ENCODE measurements at places on chromosomes 7 and 10. TPM values are rescaled to one million over a fixed set of nuclear protein-coding genes. Genes with fewer than 3 reads are reported as not detected.

GIMAP7 gene
- total RNA-seq: 72.0 TPM

DNA sequence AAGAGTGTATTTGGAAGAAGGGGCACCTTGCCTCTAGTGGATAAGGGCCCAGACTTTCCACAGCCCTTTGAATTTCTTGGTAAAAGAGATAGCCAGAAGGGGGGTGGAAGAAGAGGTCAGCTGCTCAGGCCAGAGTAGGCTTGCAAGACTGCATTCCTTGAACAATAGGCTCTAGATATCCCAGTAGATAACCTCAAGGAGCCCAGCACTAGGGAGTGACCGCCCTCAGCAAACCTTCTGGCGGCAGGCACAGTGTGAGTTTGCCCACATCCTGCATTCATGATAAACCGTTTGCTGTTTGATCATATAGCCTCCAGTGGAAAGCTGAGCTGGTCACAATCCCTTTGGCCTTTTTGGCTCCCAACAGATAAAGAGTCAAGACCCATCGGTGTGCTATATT lies 70.5 kb downstream of the NPY start:
- DNase-seq: no peak

GPR15LG gene
- not detected for total RNA-seq

- DNase-seq: no peak
These were observed 4.9 kb upstream of the PTPRN2 start for GRCh38 chr7:158592541-158592940.

TDRD1 gene
- total RNA-seq: not detected

DNA sequence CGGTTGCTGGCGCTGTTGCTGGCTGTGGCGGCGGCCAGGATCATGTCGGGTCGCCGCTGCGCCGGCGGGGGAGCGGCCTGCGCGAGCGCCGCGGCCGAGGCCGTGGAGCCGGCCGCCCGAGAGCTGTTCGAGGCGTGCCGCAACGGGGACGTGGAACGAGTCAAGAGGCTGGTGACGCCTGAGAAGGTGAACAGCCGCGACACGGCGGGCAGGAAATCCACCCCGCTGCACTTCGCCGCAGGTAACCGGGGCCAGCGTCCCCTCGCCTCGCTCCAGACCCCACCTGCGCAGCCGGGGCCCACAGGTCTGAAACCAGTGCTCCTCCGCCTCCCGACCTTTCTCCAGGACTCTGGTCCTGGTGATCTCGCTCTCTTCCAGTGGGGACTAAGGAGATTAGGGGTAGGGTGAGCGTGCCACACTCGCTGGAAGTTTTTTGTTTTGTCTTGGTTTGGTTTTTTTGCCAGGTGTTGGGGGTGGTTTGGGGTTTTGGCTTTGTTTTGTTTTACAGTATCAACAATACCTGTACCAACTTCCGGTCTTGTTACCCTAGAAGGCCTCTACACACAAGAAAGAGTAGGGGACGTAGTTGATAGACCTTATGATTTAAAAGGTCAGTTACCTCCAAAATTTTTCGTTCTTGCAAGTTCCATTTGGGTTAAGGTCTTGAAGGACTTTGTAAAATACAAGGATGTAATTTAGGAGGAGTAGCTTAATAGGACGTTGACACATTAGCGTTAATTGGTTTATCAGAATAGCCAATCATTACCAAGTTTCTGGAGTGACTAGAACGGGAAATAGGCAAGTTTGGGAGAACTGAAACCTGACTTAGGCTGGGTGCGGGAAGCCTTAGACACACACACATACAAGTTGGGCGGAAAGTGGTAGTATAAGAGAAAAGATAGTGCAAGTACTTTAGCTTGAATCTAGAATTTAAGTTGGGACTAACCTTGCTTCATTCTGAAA lies 704 bp downstream of the TNKS2 start:
- no peak for DNase-seq

JAKMIP3 gene
- 0.07 TPM for total RNA-seq

DNA sequence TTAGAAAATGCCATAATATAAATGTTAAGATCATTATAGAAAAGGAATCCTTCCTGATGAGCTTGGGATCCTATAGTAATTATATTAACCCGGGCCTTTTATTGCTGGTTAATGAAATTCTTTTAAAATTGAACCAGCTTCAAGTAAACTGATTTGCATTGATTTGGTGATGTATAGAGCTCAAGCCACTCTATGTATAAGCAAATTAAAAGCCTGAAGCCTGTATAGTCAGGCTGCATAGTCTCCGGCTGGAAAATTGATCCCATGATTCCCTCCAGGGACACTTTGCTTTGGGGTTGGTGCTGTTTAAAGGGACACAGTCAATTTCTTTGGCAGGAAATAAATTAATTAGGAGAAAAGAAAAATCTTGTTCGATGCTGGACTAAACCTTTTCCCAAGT lies 199.1 kb downstream of the HERPUD2 start:
- DNase-seq: no peak

DNA sequence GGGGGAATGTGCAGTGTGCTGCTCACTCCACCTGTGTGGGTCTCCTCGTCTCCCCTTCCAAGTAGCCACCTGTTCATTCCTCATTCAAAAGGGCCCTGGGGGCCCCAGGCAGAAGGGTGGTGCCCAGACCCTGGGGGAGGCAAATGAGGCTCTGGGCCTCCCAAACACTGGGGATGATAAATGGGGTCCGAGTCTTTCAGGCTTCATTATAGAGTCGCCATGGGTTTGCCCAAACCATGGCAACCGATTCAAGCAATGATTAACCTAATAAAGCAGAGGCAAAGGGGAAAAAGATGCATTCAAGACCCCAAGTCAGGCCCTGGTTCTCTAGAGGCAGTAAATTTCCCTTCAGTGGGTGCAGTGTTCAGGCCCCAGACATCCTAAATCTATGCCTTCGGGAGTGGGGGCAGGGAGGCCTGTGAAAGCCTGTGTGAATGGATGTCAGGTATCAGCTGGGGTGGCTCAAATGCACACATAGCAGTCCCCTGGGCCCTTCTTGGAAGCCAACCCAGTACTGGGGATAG lies 10.4 kb downstream of the NEUROG3 start:
- DNase-seq: no peak

DNA sequence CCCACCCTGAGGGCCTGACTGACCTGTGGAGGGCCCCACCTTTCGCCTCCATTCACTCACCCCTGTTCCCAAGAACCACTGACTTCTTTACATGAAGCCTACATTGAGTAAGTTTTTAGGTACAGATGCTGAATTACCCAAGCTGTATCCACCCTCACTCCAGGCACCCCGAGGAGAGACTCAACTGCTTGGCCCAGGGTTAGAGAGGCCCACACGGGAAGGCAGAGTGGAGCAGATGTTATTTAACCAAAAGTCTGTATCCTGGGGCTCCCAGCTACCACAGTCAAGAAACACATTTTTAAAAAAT lies 213.1 kb upstream of the FRMD4A start:
- no peak for DNase-seq

- DNase-seq: no peak
These were observed 15.9 kb upstream of the CD36 start for GRCh38 chr7:80622541-80622940.

CRYGN gene
- total RNA-seq: not detected

GRCh38 chr7:37759526-37759925 lies 76.0 kb downstream of the GPR141 start:
- DNase-seq: no peak

- DNase-seq: no peak
These were observed 282.4 kb downstream of the AHR start for GRCh38 chr7:17580856-17581255.

DNA sequence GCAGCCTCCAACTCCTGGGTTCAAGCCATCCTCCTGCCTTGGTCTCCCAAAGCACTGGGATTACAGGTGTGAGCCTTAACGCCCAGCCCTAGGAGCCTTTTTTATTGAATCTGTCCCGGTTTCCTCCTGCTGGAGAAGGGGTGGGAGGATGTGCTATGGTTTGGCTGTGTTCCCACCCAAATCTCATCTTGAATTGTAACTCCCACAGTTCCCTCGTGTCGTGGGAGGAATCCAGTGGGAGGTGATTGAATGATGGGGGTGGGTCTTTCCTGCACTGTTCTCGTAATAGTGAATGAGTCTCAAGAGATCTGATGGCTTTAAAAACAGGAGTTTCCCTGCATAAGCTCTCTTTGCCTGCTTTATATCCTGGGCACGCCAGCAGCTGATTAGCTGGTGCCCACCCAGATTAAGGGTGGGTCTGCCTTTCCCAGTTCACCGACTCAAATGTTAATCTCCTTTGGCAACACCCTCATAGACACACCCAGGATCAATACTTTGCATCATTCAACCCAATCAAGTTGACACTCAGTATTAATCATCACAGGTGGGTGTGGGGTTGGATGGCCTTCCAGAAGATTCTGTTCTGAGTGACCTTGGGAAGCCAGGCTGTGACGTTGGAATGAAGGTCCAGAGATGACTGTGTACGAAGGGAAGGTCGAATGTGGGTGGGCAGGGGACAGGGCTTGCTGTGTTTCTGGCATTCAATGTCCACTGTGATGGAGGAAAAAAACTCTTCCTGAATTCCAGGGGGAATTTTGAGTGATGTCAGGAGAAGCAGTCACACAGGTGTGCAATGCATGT lies 33.8 kb upstream of the CUX1 start:
- no peak for DNase-seq

DNA sequence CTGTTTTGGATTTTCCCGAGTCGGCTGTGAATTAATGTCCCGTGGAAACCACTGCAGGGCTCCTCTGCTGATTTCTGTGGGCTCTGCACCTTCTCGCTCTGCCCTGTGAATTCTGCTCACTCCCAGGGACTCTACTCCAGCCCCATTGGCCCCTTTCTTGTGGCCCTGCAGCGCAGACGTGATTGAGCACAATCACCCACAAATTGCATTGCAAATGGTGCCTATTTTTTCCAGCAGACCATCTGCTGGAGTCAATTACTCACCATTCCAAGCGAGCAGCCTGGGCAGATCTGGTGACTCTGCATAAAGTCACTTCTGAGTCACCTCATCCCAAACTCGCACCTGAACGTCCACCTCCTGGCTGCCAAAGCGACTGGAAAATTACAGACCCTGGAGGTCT lies 235.8 kb downstream of the PAXIP1 start:
- no peak for DNase-seq

DNA sequence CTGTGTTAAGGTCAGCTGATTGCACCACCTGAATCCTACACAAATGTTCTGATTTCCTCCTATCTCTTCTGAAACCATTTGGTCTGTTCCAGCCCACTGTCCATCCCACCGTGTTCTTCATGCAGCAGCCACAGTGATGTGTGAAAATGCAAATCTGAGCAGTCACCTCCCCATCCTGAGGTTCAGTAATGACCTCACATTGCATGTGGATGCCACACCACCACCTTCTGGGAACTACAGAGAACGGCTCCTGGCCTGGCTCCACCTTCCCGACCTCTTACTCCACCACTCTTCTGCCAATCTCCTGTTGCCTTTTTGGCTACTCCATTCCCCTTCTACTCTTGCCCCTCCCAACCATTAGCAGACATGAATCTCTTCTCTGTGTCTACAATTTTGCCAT lies 244.4 kb downstream of the TNS3 start:
- DNase-seq: no peak

GRCh38 chr7:123148813-123149212 lies 51.0 kb downstream of the SLC13A1 start:
- no peak for DNase-seq

OR2A1 gene
- not detected for total RNA-seq

GRCh38 chr7:104126411-104126841 lies 81.4 kb downstream of the ORC5 start:
- DNase-seq: no peak

NOC3L gene
- 35.3 TPM for total RNA-seq

C10orf120 gene
- not detected for total RNA-seq

GPR37 gene
- 8.1 TPM for total RNA-seq

CLEC5A gene
- total RNA-seq: not detected

GRCh38 chr10:84798312-84798711 lies 469.9 kb downstream of the CCSER2 start:
- no peak for DNase-seq

DNA sequence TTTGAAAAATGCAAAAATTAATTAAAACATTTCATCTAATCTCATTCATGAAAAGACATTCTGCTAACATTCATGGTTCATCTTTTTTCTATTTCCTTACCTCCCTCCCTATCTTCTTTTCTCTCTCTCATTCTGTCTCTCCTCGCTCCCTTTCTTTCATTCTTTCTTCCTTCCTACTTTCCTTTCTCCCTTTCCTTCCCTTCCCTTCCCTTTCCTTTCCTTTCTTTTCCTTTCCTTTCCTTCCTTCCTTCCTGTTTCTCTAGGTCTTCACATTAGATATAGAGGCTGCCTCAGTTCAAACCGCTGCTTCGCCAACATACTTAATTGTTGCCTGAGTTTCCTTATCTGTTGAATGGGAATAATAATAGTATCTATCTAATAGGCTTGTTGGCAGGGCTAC lies 21.9 kb downstream of the SFRP4 start:
- no peak for DNase-seq

DNA sequence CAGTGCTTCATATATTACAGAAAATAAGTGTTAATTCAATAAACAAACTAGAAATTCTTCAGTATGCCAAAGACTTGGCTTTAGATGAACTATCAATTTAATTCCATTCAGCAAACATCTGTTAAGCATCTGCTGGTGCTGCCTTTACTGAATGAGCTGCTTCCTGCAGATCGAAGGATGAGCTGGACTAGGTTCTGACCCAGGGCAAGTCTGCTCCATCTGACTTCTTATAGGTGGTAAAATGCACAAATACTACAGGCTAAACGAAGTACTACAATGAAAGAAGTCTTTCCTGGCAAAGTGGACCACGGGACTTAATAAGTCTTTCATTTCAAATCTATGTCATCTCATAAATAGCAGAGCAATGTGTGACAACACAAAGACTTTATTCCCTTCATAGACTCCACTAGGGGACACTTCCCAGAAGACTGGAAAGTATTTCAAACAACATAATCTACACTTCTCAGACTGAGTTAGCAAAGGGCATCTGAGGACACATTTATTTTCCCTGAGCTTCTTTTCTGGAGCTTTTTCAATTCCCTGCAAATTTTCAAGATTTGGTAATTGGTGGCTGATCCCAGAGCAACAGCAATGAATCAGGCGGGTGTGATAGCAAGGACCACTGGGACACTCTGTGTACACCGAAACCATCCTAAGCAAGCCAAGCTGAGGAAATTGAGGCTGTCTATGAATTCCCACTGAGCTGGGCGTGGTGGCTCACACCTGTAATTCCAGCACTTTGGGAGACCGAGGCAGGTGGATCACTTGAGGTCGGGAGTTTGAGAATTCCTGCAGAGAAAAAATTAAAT lies 108.9 kb upstream of the FRMD4A start:
- no peak for DNase-seq

DNA sequence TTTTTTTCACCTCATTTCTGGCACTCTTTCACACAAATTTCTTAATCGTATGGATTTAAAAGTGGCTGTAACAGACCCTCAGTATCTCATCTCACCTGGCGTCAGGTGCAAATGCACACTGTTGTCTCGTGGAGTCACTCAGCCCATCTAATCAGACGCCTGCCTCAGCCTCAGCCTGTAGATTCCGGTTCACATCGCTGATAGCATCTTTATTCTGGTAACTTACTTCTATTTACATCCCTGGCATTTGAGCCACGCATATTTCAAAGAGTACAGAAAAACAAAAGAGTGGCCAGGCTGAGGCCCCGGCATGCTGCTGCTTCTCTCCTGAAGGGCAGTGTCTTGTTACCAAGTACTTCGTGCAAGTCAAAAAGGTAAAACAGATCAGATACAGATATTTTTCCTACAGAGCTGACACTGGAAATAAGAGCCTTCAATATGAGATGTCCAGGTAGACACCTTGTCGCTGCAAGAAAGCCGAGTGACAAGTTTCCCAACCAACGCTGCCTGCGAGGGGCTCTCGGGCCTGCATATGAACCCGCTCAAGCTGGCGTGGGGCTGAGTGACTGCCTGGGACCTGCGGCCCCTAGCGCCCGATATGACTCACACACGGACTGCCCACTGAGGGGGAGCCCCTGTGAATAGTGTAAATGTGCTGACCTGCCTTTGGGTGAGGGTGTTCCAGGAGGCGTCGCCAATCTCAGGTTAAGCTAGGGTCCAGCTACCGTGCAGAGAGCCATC lies 4.3 kb downstream of the VIPR2 start:
- no peak for DNase-seq

NXPH1 gene
- not detected for total RNA-seq

PDE6C gene
- not detected for total RNA-seq

DIP2C gene
- 5.1 TPM for total RNA-seq
